ENCODE measurements at places on chromosomes 6 and 20.
A peak's percentile ranks its signal among the peaks of the same experiment; 100 is the strongest.

DNA sequence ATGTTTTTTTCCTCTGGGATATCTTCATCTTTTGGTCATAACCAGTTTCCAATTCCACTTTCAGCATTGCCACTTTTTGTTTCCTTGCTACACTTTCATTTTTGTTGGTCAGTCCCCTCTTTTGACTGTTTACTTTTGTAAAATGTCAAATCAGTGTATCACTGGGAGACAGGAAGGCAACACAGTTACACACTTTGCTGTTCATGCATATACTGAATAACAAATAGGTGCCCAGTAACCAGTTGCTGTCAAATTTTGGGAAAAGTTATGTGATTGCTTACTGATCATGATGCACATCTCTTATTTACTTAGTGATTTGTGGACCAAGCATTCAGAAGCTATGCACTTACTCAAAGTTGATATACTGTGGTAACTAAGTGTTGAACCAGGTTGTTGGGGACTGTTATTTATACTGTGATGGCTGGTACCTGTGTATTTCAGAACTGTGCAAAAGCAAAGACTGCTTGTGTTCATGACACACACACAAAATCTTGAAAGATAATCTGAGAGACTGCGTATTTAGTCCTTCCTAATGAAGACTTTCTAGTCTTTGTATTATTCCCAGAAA lies 41.0 kb downstream of the ZNF292 start:
- DNase-seq, result no peak

DNA sequence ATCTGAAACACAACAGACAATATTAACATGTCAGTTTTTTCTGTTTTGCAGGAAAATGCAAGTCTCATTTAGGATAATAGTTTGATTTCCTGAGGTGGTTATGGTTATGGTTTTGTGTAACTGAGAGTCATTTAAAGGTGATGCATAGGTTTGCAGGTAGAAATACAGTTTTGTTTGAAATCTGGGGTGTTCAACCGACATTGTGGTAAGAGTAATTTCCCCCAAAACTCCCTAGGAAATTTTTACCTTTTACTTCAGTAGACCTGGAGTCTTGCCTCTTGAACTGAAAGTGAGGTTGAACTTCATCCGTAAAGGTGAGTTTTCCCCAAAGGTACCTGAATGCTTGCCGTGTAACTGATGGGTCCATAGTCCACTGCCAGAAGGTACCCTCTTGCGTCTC lies 71.4 kb downstream of the JARID2 start:
- no peak for DNase-seq

DNA sequence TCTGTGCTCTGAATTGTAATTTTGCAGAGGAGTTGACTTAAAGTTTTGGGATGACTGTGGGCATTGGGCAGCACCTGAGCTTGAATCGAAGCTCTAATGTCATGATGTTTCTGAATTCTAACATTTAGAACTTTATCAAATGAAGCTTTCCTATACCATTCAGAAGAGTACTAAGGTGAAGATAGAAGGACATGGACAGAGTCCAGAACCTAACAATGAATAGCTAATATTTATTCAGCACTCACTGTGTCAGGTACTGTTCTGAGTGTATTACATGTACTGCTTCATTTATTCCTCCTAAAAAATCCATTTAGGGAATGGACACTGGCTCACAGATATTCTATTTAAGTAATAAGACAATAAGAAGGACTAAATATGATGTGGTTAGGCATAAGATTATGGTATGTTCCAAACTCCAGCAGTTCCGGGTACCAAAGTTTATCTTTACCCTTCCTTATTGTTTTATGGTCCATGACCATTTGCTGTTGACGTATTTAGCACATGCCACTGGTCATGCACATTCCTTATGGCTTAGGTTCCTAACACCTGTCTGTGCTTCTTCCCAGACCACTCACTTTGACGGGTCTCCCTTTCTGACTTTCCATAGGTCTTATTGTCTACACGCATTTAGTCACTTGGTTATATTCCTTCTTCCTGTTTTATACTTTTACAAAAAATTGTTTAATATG lies 20.3 kb downstream of the BCKDHB start:
- no peak for DNase-seq

DNA sequence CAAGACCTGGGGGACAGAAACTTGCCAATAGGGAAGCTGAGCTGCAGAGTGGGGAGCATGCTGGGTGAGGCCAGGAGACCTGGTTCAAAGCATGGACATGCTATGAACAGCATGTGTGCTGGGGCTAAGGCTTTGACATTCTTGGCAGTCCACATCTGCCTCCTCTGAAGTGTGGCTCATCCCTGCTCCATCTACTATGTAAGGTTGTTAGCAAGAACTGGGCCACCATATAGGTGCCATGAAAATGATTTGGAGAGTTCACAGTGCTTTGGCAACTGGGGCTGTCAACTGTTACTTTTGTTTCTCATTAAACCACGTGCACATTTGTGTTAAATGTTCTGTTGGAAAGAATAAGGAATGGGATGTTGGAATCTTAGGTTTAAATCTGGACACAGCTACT lies 311.1 kb downstream of the CDC5L start:
- no peak for DNase-seq

- no peak for DNase-seq
Measured at GRCh38 chr6:57173886-57174510, 1.9 kb downstream of the BAG2 start.

- DNase-seq, result peak; percentile 50
Measured at GRCh38 chr6:152267967-152268845, 369.0 kb downstream of the SYNE1 start.

DNA sequence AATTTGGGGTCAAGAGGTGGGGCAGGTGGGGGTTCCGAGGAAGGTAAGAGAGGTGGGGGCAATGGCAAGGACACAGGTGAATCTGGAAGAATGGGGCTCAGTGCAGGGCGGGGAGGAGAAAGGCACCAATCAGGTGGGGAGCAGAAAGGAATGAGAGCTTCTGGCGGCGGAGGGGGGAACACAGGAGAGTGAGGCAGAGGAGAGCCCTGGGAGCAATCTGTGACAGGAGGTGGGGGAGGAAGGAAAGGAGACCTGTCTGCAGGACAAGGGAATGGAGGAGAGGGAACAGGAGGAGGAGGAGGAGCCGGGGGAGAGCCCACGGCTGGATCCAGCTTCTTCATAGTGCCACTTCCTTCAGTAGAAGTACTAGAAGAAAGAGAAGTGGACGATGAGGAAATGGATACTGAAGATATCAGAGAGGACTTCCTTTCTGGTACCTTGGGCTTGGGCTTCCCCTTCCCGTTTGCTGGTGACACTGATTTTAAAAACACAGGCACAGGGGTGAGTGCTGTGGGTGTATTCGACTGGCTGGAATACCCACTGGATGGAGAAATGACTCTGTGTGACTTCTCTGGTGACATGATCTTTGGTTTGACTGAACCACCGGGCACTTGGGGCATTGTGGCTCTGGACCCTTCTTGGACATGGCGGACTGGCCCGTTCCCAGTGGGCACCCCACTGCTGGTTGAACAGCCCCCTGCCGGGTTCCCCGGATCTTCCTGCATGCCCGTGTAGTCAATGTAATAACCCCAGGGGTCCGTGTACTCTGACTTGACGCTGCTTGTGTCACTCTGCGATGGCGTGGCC lies 27.4 kb downstream of the HEBP2 start:
- no peak for DNase-seq

DNA sequence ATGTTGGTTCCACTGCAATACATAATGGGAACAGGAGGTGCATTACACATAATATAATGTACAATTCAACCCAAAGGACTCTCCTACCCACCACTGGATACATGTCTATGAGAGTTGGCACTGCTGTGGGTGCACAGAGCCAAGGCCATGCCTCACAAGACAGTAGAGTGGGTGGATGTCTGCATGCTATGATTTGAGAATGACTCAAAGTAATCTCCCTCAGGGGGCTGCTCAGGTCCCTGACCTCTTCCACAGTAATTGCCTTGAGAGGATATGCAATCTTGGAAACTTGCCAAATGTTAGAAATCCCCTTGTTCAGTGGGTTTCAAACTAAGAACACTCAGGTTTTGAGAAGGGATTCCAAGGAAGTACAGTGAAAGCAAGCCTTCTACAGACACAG lies 79.0 kb downstream of the ANKEF1 start:
- DNase-seq, result no peak

DNA sequence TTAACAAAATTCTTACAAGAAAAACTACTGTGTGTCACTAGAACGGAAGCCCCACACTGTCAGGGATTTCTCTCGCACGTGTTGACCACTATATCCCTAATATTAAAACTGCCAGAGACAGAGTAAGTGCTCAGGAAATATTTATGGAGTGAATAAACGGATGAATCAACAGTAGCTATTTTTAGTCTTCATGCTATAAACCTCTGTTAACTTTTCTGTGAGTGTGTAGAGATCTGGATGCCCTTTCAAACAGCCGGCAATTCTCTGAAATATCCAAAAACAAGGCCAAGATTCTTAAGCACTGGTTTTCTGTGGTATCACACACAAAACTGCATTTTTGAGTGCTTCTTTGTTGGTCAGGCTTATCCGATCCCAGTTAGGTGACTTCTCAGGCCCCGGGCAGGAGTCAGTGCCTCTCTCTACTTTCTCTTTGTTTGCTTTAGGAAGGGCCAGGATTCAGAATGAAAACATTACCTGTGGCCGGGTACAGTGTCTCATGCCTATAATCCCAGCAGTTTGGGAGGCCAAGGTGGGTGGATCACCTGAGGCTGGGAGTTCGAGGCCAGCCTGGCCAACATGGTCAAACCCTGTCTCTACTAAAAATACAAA lies 15.7 kb downstream of the ATP9A start:
- DNase-seq, result no peak

GRCh38 chr6:170048615-170049256 lies 242.1 kb downstream of the DLL1 start:
- no peak for DNase-seq

- DNase-seq, result no peak
Measured at GRCh38 chr20:58213121-58213520, 15.3 kb downstream of the ANKRD60 start.

- DNase-seq, result no peak
Measured at GRCh38 chr6:170229851-170230519, 60.9 kb downstream of the DLL1 start.

DNA sequence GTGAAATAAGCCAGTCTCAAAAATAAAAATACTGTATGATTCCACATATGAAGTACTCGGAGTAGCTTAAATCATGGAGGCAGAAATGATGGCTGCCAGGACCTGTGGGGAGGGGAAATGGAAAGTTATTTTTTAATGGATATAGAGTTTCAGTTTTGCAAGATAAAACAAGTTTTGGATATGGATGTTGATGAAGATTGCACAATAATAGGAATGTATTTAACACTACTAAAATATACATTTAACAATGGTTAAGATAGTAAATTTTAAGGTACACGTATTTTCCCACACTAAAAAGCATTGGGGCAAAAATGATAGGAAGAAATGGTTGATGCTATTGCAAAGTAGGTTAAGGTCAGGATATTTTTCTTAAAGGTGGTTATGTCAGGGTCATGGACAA lies 1058.9 kb upstream of the MAP3K7 start:
- DNase-seq, result no peak

DNA sequence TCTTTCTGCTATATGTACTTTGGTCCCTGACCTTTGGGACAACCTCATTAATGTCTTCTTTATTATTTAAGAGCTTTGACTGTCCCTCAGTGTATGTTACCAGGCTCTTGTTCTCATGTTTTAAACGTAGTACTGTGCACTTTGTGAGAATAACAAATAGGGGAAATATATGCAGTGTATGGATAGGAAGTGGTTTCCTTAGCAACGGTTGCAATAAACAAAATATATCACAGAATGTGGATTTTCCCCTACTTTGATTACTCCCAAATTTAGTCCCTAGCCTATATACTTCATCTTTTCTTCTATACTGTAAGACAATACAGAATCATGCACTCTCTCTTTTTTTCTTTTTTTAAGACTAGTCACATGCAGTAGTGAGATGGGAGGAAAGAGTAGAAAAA lies 123.8 kb upstream of the AKIRIN2 start:
- no peak for DNase-seq

GRCh38 chr20:49268600-49269365 lies 9.1 kb downstream of the ZNFX1 start:
- DNase-seq, result no peak

- DNase-seq, result no peak
Measured at GRCh38 chr20:53828088-53828681, 234.5 kb upstream of the ZNF217 start.

- no peak for DNase-seq
Measured at GRCh38 chr6:128174724-128175123, 273.9 kb upstream of the THEMIS start.

DNA sequence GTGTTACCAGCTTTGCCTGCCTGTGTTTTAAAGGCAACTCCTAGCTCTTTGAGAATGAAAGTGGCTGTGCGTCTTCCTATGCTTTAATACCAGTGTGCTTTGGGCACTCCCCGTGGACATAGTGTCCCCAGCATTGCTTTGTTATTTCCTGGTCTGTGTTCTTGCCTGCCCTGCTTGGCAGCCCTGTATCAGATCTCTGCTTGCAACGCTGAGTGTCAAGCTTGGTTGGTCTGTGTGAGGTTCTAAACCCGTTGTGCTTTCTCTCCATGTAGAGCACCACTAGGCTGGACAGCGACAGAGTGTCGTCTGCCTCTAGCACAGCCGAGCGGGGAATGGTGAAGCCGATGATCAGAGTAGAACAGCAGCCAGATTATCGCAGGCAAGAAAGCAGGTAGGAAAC lies 80.2 kb downstream of the AFDN start:
- no peak for DNase-seq

- DNase-seq, result peak; percentile 41
Measured at GRCh38 chr6:80214436-80215022, 108.1 kb downstream of the BCKDHB start.

DNA sequence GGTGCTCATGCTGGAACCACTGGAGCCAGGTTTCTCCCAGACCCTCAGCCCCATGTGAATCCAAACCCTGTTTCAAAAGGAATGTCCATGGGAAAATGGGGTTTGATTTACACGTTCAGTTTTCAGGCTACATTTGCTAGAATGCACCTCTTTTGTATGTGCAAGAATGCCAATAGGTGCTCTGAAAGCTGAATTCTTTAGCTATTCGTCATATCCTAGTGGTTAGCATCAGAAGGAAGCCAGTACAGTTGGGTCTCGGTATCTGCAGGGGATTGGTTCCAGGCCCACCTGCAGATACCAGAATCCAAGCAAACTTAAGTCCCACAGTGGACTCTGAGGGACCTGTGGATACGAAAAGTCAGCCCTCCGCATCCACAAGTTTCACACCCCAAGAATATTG lies 93.4 kb downstream of the UST start:
- no peak for DNase-seq

- DNase-seq, result no peak
Measured at GRCh38 chr6:110211753-110212152, 31.5 kb downstream of the CDC40 start.

- DNase-seq, result no peak
Measured at GRCh38 chr6:134358320-134358719, 40.4 kb upstream of the SGK1 start.

All from activated CD8-positive, alpha-beta T cell treated with anti-CD3 and anti-CD28 coated beads for 36 hours (primary cell).